ENCODE measurements at places on chromosomes 5 and 9. TPM values are rescaled to one million over a fixed set of nuclear protein-coding genes. Genes with fewer than 3 reads are reported as not detected.

Gene CENPK
- 0.60 TPM for total RNA-seq

Gene LHX3
- total RNA-seq, result not detected

DNA sequence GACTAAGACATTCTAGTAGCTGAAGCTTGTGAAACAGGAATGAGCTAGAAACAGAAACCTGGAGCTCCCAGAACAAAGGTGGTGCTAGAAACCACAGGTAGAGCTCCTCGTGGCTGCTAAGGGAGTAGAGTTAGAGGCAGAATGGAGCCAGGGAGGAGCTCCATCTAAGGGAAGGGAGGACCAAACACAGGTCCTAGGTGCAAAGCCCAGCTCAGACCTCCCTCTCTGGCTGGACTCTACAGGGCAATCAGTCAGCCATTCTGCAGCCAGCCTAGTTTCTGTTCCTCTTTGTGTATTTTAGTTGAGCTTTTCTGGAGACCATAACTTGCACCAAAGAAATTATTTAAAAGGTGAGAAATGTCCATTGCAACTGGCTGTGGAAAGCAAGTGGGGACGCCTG lies 70.4 kb downstream of the CRB2 start:
- DNase-seq, result no peak

DNA sequence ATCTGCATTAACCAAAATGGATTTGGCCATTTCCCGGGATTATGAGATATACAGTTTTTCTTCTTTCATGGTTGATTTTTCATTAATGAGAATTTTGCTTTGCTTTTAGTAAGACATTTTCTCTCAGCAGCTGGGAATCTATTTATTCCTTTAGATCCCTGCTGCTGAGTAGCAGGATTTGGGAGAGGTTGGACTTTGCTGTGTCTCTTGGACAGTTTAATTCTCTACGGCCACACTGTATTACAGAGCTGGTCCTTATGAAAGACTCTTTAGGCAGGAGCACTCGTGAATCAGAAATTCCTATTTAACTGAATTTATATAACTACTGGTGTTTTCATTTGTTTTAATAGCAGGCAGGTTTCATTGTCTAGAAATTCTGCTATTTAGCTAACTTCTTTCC lies 1.6 kb downstream of the UNC13B start:
- DNase-seq, result no peak

All from pancreas (tissue), 10 donors.